H1 (cell line): ENCODE measurements at places on chromosomes 4 and X.

DNA sequence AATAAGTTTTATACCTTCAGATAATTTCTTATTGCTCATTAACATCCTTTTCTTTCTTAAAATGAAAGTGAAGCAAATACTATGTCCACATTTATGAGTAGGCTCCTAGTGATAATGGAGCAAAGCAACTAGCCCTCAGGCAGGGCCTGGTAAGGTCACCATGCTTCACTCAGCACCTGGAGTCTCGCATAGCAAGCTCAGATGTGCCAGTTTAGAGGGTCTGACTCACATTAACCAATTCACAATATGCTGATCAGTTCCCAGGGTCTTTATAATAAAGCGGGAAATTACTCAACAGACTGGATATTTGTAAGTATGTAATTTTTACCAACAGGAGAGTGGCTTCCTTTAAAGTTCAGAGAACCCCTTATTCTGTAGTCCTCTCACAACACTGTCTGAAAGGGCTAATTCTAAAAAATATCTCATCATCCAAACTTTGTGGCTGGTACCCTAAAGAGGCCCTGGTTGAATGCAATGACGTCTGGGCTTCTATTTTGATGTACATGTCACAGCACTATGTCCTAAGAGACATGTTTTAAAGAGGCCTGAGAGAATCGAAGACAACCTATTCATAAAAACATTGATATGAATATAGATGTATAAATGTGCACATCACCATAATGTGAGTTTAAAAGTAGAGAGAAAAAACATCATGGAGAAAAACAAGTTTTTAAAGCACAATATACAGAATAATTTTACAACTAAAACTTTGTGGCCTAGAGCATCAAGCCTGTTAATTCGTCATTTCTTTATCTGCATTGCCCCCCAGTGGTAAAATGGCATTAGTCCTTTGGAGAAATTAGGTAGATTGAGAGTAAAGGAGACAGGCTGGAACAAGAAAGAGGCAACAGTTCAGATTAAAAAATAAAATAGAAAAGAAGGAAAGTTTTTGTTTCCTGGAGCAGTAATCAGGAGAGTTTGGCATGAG, 44.3 kb downstream of the IL21 start:
- DNase-seq: no peak

- no peak for DNase-seq
Measured at GRCh38 chr4:185830263-185830994, 18.4 kb upstream of the SORBS2 start.

DNA sequence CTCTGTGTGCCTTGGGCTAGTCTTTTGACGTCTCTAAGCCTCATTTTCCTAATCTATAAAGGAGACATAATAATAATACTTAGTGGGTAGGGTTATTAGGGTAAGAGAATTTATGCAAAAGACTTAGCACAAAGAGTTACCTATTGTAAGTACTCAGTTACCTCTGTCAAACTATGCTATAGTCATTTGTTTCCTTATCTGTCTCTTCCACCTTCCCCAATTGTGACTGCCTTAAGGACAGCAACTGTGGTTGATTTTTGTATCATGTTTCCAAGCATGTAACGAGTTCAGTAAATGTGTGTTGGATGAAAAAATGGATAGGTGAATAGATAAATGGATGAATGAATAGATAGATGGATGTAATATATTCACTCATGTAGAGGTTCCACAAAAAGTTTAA, 48.1 kb downstream of the WDR19 start:
- DNase-seq: no peak

DNA sequence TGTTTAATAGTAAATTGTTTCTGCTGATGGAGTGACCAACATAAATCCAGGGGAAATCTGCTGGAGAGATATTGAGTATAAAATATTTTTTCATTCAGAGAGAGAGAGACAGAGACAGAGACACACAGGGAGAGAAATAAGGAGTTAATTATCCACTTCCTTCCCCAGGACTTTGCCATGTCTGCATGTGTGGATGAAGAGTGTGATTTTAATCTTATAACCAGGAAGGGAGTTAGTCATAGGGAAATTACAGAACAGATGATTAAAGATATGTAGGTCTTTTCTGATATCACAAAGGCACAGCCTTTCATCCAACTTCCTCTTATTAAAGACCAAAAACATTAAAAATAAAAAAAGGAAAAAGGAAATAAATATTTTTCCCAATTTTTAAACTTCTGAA, 526.3 kb downstream of the SPRY1 start:
- DNase-seq: no peak

DNA sequence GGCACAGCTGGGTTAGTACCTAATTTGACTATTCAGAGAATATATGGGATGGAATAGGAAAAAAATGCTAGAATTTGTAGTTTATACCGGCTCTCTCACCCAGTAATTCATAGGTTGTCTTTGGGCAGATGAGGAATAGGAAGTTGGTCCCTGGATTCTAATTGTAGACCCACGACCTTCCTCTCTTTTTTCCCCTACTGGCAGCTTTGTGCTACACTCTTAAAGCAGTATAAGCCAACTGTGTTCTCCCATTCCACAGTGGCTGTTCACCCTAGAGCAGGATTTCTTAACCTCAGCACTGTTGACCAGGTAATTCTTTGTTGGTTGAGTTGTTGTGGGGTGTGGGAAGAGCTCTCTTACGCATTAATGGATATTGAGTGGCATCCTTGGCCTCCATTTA, 92.9 kb downstream of the FNIP2 start:
- no peak for DNase-seq

DNA sequence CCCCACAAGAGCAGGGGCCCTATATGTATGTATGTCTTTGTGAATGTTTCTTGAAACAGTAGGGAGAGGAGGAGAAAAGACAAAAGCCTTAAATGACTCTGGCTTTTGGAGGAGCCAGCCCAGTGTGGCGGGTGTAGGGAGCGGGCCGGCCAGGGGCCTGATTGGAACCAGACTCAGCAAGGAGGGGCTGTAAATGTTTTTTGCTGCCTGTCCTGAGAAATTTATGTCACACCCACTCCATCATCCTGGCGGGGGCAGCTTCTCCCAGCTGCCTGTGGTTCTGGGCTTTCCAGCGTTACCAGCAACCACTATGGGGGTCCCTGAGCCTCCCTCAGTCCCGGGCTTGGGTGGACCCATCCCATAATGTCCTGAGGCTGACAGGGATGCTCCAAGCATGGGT, 130.8 kb downstream of the PJA1 start:
- no peak for DNase-seq

DNA sequence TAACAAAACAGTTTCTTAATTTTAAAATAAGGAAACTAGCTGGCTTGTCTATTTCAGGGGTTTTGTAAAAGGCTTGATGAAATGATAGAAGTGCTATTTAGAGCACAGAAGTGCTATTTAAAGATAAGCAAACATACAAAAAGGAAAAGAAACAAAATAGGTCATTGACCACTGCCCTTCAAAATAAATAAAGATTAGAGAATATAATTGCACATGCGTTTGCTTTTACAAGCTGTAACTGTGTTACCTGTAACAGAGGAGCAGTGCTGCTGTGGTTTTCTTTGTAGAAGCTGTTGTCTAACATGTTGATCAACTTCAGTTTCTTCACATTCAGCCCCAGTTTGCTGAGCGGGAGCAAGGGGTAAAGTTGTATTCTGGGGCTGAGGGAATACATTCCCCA, 63.5 kb downstream of the WNK3 start:
- no peak for DNase-seq

DNA sequence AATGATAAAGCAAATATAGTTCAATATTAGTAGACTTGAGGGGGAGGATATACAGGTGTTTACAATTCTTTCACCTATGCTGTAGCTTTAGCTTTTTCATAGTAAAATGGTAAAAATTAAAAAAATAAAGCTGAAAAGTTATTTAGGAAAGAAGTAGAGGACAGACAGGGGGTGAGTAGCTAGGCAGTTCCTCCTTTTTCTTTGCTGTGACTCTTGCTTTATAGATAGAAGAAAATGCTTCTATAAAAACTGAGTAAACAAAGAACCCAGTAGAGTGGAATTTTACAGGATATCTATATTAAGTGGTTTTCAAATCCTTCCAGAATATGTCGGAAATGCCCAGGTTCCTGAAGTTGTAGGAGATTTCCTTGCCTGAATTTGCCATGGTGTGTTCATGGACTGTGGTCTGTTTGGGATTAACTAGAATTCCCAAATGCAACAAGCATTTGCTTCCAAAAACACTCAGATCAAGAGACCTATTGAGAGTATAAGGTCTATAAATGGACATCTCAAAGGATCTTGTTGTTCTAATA, 74.9 kb downstream of the KDR start:
- no peak for DNase-seq

- DNase-seq: no peak
Measured at GRCh38 chr4:13441506-13441905, 42.6 kb downstream of the RAB28 start.

- DNase-seq: no peak
Measured at GRCh38 chr4:60502733-60503132, 697.4 kb upstream of the ADGRL3 start.

- no peak for DNase-seq
Measured at GRCh38 chr4:107742791-107743190, 22.8 kb upstream of the PAPSS1 start.

DNA sequence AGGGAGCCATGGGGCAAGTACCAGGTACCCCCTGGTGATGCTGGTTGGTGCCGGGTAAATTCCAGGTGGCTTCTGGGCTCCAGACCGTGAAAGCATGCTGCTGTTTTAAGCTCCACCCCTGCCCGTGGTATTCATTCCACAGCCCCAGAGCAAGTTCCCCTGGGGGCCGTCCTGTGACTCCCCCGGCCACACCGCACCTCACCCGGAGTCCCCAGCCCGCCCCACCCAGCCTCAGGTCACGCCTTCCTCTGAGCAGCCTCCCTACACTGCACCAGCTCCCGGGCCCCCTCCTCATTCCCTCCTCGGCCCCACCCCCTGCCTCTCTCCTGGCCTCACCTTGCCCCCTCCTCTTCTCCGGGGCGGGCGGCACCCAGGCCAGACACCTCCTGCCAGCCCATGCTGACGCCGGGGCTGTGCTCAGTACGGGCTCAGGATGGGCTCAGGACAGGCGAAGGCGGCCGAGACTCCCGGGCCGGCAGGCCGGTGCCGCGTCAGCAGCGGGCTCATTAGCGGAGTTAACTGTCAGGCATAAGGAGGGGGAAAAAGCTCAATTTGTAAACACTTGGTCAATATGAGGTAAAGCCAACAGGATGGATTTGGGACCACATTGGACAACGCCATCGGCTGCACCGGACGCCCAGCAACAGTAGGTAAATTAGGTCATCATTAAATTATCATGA, 127.4 kb downstream of the FAM53A start:
- DNase-seq: no peak

GRCh38 chr4:109494563-109494962, 60.9 kb downstream of the SEC24B start:
- no peak for DNase-seq

GRCh38 chrX:134735015-134735414, 76.7 kb upstream of the PLAC1 start:
- DNase-seq: no peak

DNA sequence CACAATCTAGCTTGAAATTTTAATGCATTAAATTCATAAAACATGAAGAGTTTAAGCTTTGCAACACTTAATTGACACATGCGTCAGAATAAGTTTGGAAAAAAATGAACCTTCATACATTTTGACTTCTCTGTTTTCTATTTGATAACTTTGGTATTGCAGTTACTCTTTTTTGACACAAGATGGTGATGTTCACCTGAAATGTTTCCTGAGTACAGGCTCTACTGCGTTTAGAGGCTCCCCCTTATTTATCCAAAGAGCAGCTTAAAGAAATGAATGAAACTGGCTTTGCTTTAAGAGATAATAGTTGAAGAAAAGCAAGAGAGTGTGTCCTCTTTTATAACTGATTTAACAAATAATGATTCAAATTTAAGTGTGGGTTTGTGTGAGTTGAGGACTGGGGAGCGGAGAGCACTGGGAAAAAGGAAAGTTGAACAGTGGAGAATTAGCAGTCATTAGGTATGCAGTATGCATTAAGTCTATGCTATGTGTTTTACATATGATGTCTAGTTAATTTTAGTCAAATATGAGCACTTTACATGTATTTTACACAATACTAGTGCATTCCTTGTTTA, 180.6 kb upstream of the NUDT6 start:
- no peak for DNase-seq

- DNase-seq: no peak
Measured at GRCh38 chr4:73311428-73311827, 52.8 kb upstream of the ANKRD17 start.

GRCh38 chr4:131613824-131614216, 1535.3 kb upstream of the PCDH10 start:
- DNase-seq: no peak

- no peak for DNase-seq
Measured at GRCh38 chr4:85937507-85937906, 422.3 kb downstream of the MAPK10 start.

DNA sequence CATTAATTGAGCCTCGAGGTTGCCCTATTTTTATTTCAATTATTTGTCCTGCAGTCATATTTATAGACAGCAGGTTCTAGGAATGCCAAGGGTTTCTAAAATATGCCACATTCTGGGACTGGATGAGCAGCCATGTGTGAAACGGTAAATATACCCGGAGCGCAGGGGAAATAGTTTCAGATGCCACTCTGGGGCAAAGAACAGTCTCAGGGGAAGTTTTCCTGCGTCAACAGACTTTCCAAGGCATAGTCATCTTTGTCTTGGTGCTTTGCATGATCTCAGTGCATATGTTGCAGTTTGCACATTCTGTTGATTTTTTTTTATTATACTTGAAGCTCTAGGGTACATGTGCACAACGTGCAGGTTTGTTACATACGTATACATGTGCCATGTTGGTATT, 71.0 kb downstream of the GPAT3 start:
- DNase-seq: no peak

GRCh38 chr4:186669735-186670134, 53.9 kb downstream of the FAT1 start:
- no peak for DNase-seq

GRCh38 chrX:153828723-153829548, 1.4 kb downstream of the PDZD4 start:
- no peak for DNase-seq

DNA sequence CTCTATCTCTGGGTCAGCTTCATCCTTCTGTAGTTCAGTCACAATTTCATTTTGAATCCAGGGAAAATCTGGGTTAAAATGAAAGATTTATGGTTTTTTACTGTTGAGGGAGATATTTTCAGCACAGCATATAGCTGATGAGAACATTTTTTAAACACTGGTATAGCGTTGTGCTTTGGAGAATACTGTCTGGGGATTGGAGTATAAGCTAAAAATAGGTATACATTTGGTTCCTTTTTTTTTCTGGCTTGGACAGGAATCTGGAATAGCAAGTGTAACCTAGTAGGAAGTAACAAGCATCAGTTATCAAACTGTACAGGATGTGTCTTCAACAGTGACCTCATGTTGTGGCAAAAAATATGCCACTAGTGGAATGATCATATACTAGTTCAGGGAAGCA, 149.1 kb downstream of the GRXCR1 start:
- DNase-seq: no peak

DNA sequence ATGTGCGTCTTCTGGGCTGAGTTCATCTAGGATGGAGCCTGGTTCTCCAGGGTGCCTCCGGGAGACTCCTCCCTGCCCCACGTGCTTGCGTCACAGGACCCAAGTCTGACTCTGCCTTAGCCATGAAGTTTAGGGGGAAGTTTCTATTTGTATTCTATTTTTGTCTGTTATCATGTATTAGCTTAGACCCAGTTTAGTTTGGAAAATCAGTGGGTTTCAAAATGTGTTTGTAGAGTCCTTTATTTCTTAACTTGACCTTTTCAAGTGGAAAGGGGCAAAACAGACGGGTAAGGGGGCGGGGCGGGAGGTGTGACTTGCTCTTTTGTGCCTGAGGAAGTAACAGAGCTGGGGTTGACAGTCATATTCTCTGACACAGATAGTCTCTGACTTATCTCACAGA, 86.0 kb downstream of the HTT start:
- DNase-seq: no peak

GRCh38 chr4:153579410-153579809, 104.7 kb upstream of the TLR2 start:
- no peak for DNase-seq
